ENCODE measurements at places on chromosomes 12 and 14.

- DNase-seq, result no peak
Observed at GRCh38 chr14:55803873-55804553, 224.0 kb downstream of the KTN1 start.

DNA sequence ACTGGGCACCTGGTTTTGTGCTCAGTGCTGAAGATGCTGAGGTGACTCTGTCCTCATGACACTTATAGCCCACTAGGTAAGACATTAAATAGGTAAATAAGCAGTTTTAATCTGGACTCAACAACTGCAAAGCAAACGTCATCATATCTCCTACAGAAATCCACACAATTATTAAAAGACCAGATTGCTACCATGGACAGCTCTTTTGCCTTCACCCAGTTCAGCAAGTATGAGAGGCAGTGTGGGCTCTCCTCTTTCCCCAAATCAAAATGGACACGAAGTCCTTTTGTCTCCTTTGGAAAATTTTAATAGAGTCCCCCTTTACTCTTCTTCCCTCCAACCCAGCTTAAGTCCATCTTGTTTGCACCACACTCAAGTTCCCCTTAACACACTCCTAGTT is 171.1 kb downstream of the RPAP3 start:
- peak; percentile 25 for DNase-seq

- DNase-seq, result no peak
Observed at GRCh38 chr12:111226680-111227079, 142.2 kb downstream of the PHETA1 start.

GRCh38 chr12:39157696-39158342 is 252.4 kb upstream of the CPNE8 start:
- DNase-seq, result no peak

GRCh38 chr12:58832920-58833319 is 87.4 kb downstream of the LRIG3 start:
- DNase-seq, result no peak

DNA sequence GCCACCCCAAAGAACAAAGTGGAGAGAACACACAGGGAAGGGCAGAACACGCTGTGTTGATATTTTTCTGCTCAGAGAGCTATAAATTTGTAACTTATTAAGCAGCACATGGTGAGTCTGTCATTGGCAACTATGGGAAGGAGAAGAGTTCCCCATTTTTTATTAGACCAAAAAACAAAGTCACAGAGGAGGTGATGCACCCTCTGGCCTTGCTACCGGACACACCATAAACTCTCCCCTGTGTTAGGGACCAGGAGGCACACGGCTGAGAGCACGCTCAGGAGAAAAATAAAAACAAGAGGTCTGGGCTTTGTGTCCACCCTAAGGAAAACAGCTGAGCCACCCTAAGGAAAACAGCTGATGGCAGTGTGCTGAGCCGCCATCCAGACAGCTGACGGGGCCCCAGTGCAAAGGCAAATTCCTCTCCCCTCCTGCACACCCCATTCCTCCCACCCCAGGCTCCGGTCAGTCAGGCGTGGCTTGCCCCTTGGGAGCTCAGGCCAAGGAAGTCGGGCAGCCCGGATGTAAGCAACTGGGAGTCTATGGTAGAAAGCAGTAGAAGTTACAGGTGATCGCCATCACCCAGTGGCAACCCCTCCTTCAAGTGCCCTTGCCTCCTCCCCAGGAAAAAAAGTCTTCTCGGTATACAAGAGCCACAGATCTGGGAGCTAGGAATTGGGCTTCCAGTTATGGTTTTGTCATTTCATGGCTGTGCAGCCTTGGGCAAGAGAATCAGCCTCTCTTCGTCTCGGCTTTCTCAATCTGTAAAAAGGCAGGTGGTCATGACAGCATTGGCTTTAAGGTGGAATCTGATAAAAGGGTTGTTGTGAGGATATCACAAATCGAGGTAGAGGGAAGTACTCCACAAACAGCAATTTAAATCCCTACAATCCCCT is 2.4 kb downstream of the PXN start:
- DNase-seq, result no peak

DNA sequence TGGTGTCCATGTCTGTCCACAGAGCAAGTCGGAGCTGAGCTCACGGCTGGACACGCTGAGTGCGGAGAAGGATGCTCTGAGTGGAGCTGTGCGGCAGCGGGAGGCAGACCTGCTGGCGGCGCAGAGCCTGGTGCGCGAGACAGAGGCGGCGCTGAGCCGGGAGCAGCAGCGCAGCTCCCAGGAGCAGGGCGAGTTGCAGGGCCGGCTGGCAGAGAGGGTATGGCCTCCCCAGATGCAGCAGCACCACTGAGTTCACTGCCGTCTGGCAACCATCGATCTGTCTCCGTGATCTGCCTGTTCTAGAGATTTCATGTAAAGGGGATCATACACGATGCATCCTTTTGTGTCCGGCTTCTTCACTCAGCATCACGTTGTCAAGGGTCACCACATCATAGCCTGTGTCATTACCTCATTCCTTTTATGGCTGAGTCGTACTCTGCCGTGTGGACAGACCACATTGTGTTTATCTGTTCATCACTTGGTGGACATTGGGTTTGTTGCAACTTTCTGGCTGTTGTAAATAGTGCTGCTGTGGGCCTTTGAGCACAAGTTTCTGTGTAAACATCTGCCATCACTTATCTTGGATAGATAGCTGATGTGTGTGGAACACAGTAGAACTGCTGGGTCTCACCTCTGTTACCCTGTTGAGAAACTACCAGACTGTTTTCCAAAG is 21.9 kb downstream of the HIP1R start:
- DNase-seq, result peak; percentile 16

DNA sequence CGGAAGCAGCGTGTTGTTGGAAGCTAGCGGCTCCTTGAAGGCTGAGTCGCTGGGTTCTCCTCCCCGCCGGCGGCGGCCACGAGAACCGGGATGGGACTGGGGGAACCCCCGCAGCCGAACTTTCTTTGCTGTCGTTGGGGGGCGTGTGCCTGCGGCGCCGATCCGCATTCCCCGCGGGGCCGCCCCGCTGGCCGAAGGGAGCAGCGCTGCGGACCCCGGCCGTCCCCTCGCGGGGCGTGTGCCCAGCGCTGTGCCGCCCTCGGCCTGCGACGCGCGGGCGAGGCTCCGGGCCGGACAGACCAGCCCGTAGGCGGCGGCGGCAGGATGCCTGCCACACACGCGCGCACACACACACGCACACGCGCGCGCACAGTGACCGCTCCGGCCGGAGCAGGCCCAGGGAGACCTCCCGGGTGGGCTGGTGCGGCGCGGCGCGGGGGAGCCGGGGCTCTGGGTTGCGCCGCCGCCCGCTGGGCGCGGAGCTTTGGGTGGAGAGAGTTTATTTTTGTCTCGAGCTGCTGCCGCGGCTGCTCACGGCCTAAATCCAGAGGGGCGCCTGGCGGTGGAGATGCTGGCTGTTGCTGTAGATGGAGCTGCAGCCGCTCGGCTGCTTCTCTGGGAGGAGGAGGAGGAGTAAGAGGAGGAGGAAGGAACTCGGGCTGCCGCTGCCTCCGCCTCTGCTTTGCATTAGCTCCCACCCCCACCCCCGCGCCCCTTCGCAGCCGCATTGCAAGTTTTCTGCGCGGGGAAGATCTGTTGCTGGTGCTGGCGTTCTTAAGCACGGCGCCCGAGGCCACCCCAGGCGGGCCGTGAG is at the start of gene SAMD4A:
Gene SAMD4A, plus strand, starts transcription at position 719 of the 814 bp plus-strand sequence. CDS start 789 bp downstream, outside the sequence.
- DNase-seq, result peak; percentile 17

- no peak for DNase-seq
Observed at GRCh38 chr14:58637391-58638230, at the start of gene DACT1. Gene DACT1, plus strand, starts transcription at chr14:58637962. Its CDS starts 241 bp downstream, at chr14:58638203.

DNA sequence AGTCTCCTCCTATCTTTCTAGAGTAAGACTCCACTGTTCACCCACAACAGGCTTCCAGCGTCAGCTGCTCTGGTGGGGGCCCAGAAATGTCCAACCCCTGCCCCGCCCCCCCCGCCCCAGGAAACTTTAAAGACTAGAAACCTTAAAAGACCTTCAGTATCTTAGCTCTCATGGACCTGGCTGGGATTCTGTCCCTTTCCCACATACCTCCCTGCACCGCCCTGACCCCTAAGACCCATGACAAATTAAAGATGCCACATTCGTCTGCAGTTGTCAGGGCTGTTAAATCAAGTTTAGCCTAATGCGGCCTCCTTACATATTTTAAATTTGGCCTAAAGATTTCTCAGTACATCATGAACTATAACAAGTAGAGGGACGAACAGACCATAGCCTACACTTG is 10.0 kb upstream of the SERPINA10 start:
- DNase-seq, result no peak

GRCh38 chr12:53300187-53300586 is 692 bp downstream of the MYG1 start:
- DNase-seq, result peak; percentile 33

DNA sequence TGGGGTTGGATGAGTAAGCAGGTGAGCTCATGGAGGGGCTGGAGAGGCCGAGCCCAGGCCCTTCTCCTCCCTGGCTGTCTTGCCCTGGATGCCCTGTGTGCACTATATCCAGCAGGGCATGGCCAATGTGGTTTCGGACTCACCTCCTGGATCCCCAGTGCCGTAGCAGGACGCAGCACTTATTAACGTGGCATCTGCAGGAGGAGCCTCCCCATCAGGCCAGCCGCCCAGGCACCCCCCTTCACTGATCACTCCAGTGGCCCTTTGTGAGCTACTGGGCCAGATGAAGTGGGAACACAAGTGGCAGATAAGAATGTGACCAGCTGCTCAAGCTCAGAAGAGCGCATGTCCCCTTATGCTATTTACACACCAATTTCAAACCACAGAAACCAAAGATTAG is 43.1 kb upstream of the DICER1 start:
- peak; percentile 50 for DNase-seq

- DNase-seq, result peak; percentile 31
Observed at GRCh38 chr14:92973261-92973797, 50.4 kb downstream of the CHGA start.

DNA sequence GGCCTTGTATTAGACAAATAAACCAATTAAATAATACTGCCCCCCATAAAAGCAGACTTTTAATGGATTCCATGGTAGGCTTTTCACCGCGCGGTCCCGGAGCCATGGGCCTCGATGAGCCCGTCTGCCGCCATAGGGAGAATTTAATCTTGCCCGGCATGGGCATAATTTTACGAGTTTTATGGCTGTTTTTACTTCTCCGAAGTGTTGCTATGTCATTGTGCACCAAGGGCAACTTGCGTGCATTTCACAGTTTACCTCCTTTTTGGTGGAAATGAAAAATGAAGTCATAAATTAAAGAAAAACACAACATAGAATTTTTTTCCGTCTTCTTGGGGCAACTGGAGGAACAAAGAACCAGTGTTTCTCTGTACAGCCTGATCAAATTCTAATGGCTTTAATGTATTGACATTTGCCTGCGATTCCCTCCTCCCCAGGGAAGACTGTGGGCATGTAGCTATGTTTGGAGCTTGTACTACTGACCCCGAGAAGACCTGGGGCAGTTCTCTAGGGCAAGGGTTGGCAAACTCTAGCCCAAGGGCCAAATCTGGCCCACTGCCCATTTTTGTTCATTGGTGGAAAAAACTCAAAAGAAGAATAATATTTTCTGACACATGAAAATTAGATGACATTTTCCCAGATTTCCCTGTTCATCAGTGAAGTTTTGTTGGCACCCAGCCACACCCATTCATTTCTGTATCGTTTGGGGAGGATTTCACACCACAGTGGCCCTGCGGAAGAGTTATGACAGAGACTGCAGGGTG is 142.7 kb downstream of the CHST11 start:
- no peak for DNase-seq

- peak; percentile 84 for DNase-seq
Observed at GRCh38 chr14:93103392-93104080, 12.2 kb downstream of the ITPK1 start.

- no peak for DNase-seq
Observed at GRCh38 chr14:32694795-32695449, 243.8 kb upstream of the NPAS3 start.
